ENCODE measurements at places on chromosomes 13 and 19.

- DNase-seq = no peak
These were observed 13.3 kb upstream of the RETN start for GRCh38 chr19:7655581-7655980.

DNA sequence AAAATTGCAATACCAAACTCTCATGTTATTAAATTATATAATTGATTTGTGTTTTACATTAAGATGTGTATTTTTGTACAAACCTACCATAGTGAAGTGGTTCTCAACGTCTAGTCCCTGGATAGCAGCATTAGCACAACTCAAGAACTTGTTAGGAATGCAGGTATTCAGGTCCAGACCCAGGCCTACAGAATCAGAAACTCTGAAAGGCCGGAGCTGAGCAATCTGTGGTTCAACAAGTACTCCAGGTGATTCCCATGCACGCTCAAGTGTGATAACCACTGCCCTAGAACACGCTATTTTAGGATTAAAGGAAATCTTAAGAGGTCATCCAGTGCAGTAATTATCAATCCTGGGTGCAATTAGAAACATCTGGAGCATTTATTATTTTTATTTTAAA is 456.3 kb downstream of the IRS2 start:
- DNase-seq = no peak

- no peak for DNase-seq
These were observed 22.8 kb downstream of the HTR2A start for GRCh38 chr13:46874006-46874405.

DNA sequence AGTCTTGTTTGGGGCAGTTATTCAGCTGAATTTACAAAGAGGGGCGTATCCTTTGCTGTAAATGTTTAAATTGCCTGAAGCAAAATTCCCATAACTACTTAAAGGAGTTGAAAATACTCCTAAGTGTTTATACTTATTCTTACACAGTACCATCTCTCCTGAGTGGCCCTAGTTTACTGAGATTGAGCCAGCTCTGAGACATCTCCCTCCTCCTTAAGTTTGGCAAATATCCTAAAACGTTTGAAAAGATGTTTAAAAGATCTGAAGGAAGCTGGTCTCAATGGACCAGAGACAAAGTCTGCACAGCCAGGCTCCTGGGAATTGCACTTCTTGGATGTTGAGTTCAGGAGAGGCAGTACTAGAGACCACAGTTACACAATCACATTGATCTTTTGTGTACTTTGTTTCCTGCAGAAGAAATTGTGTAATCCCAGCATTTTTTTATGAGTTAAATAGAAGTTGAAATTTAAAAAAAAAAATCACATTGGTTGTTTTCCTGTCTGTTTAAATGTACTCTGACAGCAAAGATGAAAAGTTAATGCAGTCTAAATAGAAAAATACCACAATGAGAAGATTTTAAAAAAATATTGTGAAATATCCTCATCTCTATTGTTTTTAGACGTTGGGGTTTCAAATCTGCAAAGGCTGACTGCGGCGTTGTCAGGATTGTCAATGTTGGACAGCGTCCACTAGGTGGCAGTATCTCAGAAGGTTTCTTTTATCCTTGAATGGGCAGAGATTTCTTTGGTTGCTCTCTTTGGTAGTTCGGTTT is 20.7 kb downstream of the TNFSF11 start:
- DNase-seq = peak; percentile 87

GRCh38 chr13:41835871-41836270 is 125.0 kb downstream of the VWA8 start:
- DNase-seq = no peak

- no peak for DNase-seq
These were observed 14.8 kb downstream of the OPA3 start for GRCh38 chr19:45569619-45570421.

Data from DMS79 treated with DMSO at 0.1 percent for 48 hours (cell line).